Activated B cell treated with CpG ODN at 0.5 μM for 24 hours (primary cell): ENCODE measurements at places on chromosomes 16 and 17. TPM values are rescaled to one million over a fixed set of nuclear protein-coding genes. Genes with fewer than 3 reads are reported as not detected.

GRCh38 chr17:7930841-7931631 lies 710 bp downstream of the TRAPPC1 start:
- peak overlapping the region; percentile 97 for H3K4me3 ChIP-seq
- peak overlapping the region; percentile 92 for H3K27ac ChIP-seq
- no peak for DNase-seq
- H3K4me1 ChIP-seq: peaks cover 48% of the 10 kb centered on the region
- no peaks in the 10 kb centered on the region for H3K27me3 ChIP-seq
- H3K36me3 ChIP-seq: peaks cover 30% of the 10 kb centered on the region

- H3K36me3 ChIP-seq: no peaks in the 10 kb centered on the region
- no peak for DNase-seq
- peaks cover 8% of the 10 kb centered on the region for H3K27me3 ChIP-seq
- H3K4me3 ChIP-seq: no peak overlapping the region
Observed at GRCh38 chr16:85296859-85297660, 184.8 kb upstream of the CIBAR2 start.

DNA sequence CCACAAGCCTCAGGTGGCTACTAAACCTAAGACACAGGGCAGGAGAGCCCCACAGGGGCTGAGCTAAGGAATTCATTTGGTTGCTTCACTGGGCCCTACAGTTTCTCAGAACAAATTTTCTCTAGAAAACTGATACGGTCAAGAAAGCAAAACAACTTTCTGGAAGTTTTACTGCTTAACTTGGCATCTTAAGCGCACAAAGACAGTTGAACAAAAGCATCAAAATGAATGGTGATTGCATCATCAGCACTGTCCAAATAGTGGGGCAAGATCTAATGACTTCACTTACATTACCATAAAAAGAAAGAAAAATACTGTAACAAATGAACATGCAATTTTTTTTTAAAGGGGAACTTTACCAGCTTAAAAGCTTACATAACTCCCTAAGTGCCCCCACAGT lies 47.6 kb downstream of the XPO6 start:
- DNase-seq: no peak
- no peaks in the 10 kb centered on the region for H3K27me3 ChIP-seq
- H3K36me3 ChIP-seq: peaks cover 85% of the 10 kb centered on the region
- no peak overlapping the region for H3K4me3 ChIP-seq
- H3K27ac ChIP-seq: peak overlapping the region; percentile 69
- peaks cover 76% of the 10 kb centered on the region for H3K4me1 ChIP-seq

DNA sequence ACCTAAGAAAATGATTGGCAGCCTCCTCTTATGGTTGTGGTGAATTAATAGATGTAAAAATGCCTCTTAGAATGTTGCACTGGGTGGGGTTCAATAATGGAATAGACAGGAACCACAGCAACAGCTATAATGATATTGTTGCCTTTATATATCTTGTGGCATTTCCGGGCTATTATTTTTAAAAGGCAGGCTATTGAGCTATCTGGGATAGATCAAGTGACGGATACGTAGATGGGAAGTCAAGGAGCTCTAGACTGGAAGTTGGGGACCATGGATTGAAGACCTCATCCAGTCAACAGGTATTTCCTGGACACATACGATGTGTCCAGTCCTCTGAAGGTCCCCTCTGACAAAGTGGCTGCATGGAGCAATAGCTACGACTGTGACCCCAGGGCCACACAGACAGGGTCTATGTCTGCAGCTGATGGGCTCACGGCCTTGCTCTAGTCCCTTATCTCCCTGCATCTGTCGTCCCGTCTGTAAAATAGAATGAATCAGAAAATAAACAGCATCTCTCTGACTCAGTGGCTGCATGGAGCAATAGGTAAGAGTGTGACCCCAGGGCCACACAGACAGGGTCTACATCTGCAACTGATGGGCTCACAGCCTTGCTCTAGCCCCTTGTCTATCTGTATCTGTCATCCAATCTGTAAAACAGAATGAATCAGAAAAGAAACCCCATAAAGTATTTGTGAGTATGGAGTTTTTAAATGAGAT lies 117.7 kb upstream of the FOXF1 start:
- H3K27me3 ChIP-seq: no peaks in the 10 kb centered on the region
- H3K27ac ChIP-seq: no peak overlapping the region
- no peak for DNase-seq
- no peaks in the 10 kb centered on the region for H3K36me3 ChIP-seq

GRCh38 chr16:69363281-69363717 lies 11.7 kb upstream of the TMED6 start:
- H3K36me3 ChIP-seq: peaks cover 77% of the 10 kb centered on the region
- DNase-seq: no peak
- H3K27me3 ChIP-seq: no peaks in the 10 kb centered on the region

GRCh38 chr17:6603744-6604325 lies 36.7 kb downstream of the KIAA0753 start:
- DNase-seq: no peak
- H3K36me3 ChIP-seq: peaks cover 75% of the 10 kb centered on the region
- no peak overlapping the region for H3K4me3 ChIP-seq
- no peaks in the 10 kb centered on the region for H3K27me3 ChIP-seq

DNA sequence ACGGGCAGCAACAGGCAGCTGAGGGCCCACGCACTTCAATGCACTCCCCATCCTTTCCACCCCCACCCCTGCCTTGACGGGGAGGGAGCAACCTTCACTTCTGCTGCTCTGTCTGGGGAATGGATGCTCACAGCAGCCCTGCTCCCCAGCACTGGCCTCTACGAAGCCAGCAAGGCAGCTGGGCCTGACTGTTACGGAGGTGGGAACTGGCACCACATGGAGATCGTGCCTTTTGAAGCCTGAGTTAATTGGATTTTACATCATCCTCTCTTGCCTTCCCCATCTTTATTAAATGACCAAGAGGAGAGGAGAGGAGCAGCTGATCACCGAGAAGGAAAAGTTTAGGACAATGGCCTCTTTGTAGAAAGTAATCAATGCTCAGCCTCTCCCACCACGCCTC lies 187.0 kb upstream of the RPL38 start:
- DNase-seq: no peak
- no peak overlapping the region for H3K27ac ChIP-seq
- peaks cover 19% of the 10 kb centered on the region for H3K27me3 ChIP-seq
- no peaks in the 10 kb centered on the region for H3K36me3 ChIP-seq

DNA sequence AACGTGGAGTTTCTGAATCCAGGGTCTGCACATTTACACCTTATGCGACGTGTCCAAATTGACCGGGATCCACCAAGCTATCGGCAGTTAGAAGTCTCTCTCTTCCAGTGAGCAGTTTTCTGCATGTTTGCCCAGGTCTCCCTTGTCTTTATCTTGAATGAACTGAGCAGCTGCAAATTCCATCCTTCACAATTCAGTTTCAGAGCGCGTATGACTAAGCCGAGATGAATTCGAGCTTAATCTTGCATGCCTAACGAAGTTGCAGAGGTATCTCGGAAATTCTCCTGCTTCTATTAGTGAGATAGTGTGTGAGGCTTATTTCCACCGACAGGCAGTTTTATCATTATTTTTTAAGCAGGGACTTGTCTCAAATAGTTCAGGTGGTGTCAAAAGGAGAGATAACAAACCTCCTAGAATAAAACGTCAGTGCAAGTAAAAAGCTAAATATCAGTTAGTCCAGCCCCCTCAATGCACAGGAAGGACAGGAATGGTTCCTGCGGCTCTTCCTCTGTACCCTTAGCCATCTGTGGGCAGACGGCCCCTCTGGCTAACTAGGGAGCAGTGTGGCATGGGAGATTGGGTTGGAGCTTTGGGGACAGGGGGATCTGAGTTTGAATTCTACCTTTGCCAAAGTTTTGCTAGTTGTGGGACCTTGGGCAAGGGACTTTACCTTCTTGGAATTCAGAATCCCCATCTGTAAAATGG lies 93.0 kb upstream of the GPR139 start:
- H3K4me3 ChIP-seq: no peak overlapping the region
- no peak for DNase-seq
- no peaks in the 10 kb centered on the region for H3K27me3 ChIP-seq
- H3K36me3 ChIP-seq: no peaks in the 10 kb centered on the region
- H3K4me1 ChIP-seq: no peaks in the 10 kb centered on the region
- no peak overlapping the region for H3K27ac ChIP-seq

GRCh38 chr17:39352511-39352910 lies 48.9 kb downstream of the FBXL20 start:
- no peak for DNase-seq
- no peaks in the 10 kb centered on the region for H3K27me3 ChIP-seq
- peaks cover 1% of the 10 kb centered on the region for H3K36me3 ChIP-seq
- H3K27ac ChIP-seq: no peak overlapping the region

DNA sequence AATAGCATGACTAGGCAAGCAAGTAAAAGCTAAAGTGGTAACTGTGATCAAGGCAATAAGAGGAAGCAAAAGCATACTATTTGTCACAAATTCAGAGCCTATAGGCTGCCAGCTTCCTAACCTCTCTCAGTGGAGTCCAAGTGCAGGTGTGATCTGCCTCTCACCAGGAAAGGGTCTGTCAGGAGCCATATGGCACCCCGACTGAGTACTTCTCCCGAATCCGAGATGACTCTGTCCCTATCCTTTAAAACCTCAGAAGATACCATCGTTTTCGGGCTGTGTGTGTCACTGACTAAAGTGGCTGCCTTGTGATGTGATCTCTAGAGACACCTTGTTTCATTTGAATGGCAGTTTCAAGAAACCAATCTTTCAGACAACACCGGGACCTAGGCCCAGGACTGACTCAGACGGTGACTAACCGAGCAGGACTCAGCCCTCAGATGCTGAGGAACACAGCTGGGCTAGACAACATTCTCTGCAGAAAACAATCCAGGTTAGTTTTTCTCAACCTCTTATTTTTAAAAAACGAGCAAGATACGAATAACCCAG lies 63.6 kb downstream of the SMG6 start:
- H3K4me1 ChIP-seq: peaks cover 37% of the 10 kb centered on the region
- peaks cover 40% of the 10 kb centered on the region for H3K36me3 ChIP-seq
- no peaks in the 10 kb centered on the region for H3K27me3 ChIP-seq
- peak overlapping the region; percentile 81 for H3K4me3 ChIP-seq

DNA sequence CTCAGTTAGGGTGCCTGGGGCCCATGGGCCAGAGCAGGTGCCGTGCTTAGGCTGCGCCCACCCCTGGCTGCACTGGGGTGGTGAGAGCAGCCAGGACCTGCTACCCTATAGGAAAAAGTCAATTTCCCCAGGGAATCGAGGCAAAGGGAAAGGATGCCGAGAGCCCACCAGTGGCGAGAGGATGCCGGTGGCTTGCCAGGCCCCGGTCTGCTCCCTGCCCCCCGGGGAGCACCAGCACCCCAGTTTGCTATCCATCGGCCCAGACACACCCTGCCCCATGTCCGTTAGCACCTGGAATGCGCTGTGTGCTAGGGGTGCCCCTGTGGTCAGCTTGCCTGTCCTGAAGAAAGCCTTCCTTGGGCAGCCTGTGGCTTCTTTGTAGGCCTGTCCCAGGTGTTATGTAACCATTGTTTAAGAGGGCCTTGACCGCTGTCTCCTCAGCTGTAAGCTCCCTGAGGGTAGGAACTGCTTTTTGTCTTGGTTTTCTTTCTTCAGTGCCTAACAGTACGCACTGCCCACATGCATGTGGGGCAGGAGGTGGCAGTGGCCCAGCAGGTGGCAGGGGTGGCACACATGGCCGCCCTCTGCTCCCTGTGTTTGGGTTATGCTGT lies 40.8 kb downstream of the NT5M start:
- no peaks in the 10 kb centered on the region for H3K36me3 ChIP-seq
- H3K27me3 ChIP-seq: no peaks in the 10 kb centered on the region
- DNase-seq: no peak
- H3K4me1 ChIP-seq: no peaks in the 10 kb centered on the region
- no peak overlapping the region for H3K4me3 ChIP-seq
- no peak overlapping the region for H3K27ac ChIP-seq

DNA sequence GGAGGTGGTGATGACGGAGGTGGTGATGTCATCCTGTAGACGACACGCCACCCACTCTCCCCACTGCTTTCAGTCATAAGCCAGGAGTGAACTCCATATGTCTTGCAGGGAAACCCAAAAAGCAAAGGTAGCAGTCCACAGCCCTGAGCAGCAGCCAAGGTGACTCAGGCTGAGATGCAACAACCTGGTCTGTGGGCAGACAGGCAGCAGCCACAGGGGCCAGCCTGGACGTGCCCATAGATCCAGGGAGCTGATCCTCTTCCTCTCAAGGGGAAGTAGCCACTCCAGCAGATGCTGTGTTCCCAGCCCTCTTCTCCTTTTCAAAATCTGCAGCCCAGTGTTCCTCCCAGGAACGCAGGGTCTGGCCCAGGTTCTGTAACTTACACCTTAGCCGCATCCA lies 17.3 kb upstream of the CIITA start:
- no peak overlapping the region for H3K4me3 ChIP-seq
- H3K27ac ChIP-seq: no peak overlapping the region
- no peak for DNase-seq
- H3K27me3 ChIP-seq: no peaks in the 10 kb centered on the region
- H3K4me1 ChIP-seq: peaks cover 35% of the 10 kb centered on the region

DNA sequence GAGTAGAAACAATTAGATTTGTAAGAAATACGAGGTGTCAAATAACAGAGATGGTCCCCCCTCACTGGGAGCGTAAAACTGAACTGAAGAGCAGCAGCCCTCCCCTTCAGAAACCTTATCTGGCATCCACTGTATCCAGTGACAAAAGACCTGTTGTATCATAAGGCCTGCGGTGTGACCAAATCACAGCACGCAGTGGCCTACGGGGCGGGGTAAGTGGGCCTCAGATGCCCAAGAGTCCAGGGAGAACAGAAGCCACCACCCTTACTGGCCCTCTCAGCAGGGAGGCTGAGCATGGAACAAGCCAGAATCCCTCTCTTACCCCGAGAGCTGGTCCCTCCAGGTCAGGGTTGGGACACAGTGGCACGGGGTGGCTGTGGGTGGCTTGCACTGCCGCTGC lies 5.5 kb downstream of the JMJD6 start:
- no peak for DNase-seq
- peaks cover 92% of the 10 kb centered on the region for H3K36me3 ChIP-seq

DNA sequence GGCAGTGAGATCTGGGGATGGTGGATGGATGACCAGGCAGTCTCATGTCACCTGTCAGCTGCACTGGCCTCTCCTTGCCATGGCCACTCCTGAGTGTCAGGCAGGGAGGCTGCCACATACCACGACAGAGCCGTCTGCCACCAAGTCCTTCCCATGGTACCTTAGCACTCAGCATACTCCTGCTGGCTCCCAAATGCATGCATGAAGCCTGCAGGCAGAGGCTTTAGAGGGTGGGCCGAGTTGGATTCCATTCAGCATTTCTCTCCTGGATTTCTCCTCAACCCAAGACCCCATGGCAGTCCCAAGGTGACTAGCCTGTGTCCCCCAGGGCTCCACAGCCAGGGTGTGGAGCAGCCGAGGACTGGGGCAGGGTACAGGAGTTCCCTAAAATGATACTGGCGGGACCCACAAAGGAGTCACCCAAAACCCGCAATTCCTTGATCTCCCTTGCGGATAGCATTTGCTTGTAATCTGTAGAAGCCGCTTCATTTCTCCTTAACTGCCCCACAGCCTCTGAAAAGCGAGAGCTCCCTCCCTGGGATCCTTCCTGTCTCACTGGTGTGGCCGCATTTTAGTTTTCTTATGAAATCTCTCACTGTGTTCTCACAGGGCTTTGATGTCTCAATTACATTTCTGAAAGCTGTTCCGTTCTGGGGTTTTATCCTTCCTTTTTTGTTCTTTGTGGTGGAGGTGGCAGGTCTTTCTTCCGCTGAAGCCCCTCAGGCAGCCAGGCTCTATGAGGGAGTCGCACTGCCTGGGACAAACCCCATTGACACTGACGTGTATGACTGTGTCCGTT lies 141.4 kb downstream of the SOCS1 start:
- peaks cover 10% of the 10 kb centered on the region for H3K4me1 ChIP-seq
- no peak for DNase-seq
- H3K27me3 ChIP-seq: no peaks in the 10 kb centered on the region
- peaks cover 33% of the 10 kb centered on the region for H3K36me3 ChIP-seq
- peak overlapping the region; percentile 9 for H3K27ac ChIP-seq

The CMTM2 gene
- not detected in 2 replicates for total RNA-seq

The SPATA22 gene
- not detected in 2 replicates for total RNA-seq

The SEC14L1 gene
- 60.7 and 79.6 TPM in 2 replicates for total RNA-seq

The CHRNE gene
- total RNA-seq: 0.38 and 0.66 TPM in 2 replicates

The RABEP2 gene
- 93.5 and 110 TPM in 2 replicates for total RNA-seq

The HSD17B2 gene
- not detected in 2 replicates for total RNA-seq

The CFAP97D1 gene
- total RNA-seq: not detected in 2 replicates

The NT5M gene
- 0.71 and 0.93 TPM in 2 replicates for total RNA-seq
